ENCODE measurements at places on chromosomes 6 and 20.
A peak's percentile ranks its signal among the peaks of the same experiment; 100 is the strongest.

GRCh38 chr6:168371185-168371584, 51.6 kb upstream of the DACT2 start:
- no peak for DNase-seq

- no peak for DNase-seq
Measured at GRCh38 chr6:162777091-162777490, 49.3 kb downstream of the PACRG start.

DNA sequence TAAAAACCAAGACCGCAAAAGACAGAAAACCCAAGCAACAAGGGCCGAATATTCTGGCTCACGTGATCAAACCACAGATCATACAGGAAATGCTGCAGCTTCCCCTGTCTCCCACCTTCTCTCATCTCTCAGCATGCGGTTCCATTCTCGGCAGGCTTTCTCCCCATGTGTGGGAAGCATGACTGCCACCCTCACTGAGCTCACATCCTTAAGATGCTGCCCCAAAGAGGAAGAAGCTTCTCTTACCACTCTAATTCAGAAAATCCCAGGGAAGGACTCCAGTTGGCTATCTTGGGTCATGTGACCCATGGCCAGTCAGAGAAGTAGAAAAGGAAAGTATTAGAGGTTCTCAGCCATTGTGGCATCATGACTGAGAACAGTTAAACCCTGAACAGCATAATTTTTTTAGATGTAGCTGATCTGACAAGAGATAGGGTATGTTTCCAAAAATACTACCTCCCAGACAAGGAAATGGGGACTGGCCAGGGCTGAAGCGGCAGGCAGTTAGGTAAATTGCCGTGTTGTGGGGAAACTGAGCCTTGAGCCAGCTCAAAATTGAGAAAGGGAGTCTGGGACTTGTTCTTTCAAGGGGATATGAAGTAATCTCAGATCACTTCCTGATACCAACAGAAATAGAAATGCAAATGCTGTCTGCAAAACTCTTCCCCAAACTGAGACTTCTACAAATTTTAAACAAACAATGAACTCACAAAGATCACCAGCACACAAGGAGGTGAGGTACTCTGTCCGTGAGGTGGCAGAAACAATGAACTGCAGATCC, 37.1 kb upstream of the GRM4 start:
- no peak for DNase-seq

DNA sequence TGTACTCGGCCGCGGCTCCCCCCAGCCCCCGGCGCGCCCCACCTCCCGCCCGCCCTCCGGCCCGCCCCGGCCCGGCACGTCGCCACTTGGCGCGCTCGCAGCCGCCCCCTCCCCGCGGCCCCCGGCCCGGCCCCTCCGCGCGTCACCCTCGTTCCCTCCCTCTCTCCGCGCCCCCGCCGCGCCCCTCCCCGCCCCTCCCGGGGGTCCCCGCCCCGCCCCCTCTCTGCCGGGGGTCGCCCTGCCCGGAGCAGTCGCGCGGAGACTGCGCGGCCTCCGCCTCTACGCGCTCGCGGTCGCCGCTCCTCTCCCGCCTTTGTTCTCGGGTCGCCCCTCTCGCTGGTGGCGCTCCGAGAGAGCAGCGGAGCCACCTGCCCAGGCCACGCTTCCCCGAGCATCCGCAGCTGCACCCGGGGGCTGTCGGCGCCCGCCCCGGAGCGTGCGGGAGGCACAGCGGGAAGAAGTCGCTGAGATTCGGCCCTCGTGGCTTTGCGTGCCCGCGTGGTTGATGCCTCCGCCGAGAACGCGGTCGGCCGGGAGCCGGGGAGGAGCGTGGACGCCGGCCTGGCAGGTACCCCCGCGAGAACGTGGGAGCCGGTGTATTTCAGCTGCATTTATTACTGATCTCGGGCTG, at the start of gene PHF10:
Gene PHF10 (minus strand): TSS at position 7 of the 631 bp plus-strand sequence. CDS start 569 bp downstream, outside the sequence.
- DNase-seq: peak; percentile 47

DNA sequence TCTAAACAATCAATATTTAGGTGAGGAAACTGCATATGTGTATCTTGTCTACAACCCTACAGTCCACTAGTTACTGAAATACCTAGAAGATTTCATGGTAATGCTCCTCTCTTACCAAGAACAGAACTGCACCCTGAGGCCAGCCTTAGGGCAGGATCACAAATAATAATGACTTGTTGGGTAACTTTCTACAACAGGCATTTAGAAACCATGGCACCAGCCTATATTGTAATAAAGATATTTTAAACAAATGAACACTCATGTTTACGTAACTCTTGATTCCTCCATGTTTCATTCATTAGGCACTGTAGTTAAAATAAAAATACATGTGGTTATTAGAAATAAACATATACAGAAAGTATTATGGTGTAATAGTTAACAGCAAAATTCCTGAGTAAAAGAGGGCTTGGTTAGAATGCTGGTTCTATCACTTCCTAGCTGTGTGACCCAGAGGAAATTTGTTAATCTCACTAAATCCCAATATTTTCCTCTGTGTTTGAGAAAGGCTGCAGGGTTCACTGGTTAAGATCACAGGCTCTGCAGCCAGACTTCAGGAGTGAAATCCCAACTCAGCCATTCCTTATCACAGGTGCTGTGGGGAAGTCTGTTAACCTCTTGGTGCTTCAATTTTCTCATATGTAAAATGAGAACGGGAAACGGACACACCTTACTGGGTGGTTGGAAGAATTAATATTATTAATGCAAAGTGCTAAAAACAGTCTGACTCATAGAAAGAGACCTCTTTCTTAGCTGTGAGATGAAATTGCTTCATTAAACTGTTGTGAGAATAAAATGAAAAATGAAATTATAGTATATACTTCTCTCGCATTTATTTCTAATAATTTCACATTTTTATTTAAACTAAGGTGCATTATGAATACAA, 8.5 kb downstream of the HMGN3 start:
- peak; percentile 43 for DNase-seq

GRCh38 chr20:33863440-33864323, 52.5 kb downstream of the CHMP4B start:
- no peak for DNase-seq

DNA sequence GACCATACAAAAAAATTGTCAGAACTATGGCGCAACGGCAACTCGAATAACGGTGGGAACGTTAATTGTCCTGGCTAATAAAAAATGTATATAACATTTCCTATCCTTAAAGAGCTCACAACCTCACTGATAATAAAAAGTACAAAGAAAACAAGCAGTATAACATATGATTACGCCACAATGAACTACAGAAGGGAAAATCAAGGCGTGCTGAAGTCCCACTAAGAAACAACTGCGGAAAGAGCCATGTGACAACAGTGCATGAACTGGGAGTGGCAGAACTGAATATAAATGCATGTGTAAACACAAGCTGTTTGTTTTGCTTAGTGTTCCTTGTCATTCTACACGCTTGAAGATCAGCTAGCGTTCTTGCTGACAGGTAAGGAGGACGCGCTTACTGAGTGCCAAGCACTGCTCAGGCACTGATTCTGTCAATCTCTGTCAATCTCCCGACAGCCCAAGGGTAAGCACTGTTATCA, 466 bp upstream of the PSMB1 start:
- peak; percentile 83 for DNase-seq

- no peak for DNase-seq
Measured at GRCh38 chr6:9503111-9503761, 911.6 kb downstream of the TFAP2A start.

Data from NCI-H526 treated with DMSO at 0.1 percent for 48 hours (cell line).